ENCODE measurements at places on chromosomes 1 and 21. TPM values are rescaled to one million over a fixed set of nuclear protein-coding genes. Genes with fewer than 3 reads are reported as not detected.

Gene S100A9
- 111 TPM for polyA plus RNA-seq

Gene CXADR
- 0.04 TPM for polyA plus RNA-seq

Gene ILDR2
- polyA plus RNA-seq: 0.03 TPM

Gene CDK18
- polyA plus RNA-seq: 2.1 TPM

Gene FBXO28
- polyA plus RNA-seq: 9.5 TPM

Gene AUNIP
- 0.13 TPM for polyA plus RNA-seq

Gene MARK1
- polyA plus RNA-seq: 2.6 TPM

Gene GUCA2A
- not detected for polyA plus RNA-seq

Gene KRTAP12-2
- polyA plus RNA-seq: not detected

Gene TCP10L
- 0.35 TPM for polyA plus RNA-seq

Gene FMN2
- 0.64 TPM for polyA plus RNA-seq

Gene EFNA1
- polyA plus RNA-seq: 12.4 TPM

Gene SUCO
- polyA plus RNA-seq: 2.6 TPM

Gene C1QC
- 8.7 TPM for polyA plus RNA-seq

Gene S100A7A
- polyA plus RNA-seq: not detected

Gene CTTNBP2NL
- 2.5 TPM for polyA plus RNA-seq

Gene C1orf94
- not detected for polyA plus RNA-seq

Gene OR2L5
- polyA plus RNA-seq: not detected

Gene OR10J1
- not detected for polyA plus RNA-seq

Gene TRPM2
- polyA plus RNA-seq: 0.08 TPM

Gene NLRP3
- 0.16 TPM for polyA plus RNA-seq

Gene SIKE1
- 53.2 TPM for polyA plus RNA-seq

Gene PLXNA2
- 4.9 TPM for polyA plus RNA-seq

All from psoas muscle (tissue), 8 donors.